ENCODE measurements at places on chromosomes 1 and 21.

- peak; percentile 75 for DNase-seq
Observed at GRCh38 chr1:156838972-156839371, 19.9 kb downstream of the INSRR start.

- no peak for DNase-seq
Observed at GRCh38 chr1:198153804-198154203, 3.0 kb upstream of the NEK7 start.

DNA sequence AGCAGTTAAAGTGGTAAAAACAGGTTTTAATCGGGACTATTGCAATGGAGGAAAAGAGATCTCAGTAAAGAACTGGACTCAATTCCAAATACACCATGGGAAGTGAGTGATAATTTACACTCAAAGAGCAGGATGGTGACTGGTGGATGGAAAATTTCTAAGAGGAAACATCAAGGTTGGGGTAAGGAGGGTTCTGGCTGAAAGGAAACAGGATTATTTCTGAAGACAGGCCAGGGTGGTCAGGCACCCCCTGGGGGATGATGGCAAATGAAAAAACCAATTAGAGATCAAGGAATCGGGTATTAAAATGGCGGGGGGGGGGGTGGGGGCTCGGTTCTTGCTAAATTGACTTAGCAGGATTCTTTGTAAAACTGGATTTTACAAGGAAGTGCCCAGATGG is 12.3 kb upstream of the HSD11B1 start:
- DNase-seq, result no peak

- DNase-seq, result no peak
Observed at GRCh38 chr21:45207839-45208626, 79.7 kb downstream of the POFUT2 start.

DNA sequence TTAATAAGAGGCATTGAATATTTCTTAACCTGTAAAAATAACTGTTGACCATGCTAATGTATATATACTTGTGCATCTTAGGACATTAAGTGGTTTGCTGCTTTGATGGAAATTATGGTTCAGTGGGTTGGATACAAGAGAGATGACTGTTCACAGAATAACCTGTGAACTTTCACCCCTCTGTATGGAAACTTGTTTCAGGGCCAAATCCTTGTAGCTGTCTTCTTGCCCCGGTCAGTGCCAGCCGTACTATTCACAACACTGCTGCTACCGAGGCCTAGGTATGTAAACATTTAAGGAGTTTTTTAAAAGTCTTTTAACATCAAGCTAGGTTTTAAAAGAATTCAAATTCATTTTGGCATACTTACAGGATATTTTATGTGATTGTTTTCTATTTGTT is 16.1 kb downstream of the DONSON start:
- DNase-seq, result no peak

DNA sequence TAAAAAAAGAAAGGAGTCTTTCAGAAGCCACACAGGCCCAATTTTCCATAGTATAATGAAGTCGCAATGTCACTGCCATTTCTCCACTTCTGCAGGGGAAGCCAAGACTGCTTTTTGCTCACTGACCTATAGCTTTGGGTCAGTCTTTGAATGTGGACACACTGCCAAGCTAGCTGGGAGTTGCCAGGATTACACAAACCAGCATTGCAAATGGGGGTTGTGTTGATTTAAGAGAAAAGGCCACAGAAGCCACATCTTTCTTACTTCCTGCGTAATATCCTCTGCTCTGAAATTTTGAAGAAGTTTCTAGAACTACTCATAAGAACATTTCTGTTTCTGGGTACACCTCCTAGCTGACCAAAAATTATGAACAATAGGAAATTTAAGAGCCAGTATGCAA is 45.8 kb upstream of the SAMSN1 start:
- no peak for DNase-seq

DNA sequence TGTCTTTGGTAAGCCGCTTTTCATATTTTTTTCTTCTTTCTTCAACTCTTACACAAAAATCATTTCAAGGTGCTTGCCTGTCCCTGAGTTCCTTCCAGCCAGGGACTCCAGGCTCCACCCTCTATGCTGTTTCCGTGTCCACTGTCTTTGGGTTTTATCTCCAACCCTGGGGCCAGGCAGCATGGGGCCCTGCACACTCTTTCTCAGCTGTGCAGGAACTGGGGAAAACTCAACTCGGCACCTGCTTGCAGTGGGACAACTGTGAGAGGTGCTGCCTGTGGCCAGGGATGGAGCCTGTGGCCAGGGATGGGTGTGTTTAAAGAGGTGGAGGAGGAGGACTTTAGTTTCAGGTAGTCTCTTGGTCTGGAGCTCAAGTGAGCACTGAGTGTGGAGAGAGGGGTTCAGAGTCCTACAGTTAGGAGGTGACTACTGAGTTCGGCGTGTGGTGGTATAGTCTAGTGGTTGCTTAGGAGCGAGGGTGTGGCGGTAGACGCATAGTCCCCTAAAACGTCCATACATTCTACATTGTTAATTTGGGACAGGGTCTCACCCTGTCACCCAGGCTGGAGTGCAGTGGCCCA is 13.4 kb downstream of the TNFRSF8 start:
- DNase-seq, result no peak

DNA sequence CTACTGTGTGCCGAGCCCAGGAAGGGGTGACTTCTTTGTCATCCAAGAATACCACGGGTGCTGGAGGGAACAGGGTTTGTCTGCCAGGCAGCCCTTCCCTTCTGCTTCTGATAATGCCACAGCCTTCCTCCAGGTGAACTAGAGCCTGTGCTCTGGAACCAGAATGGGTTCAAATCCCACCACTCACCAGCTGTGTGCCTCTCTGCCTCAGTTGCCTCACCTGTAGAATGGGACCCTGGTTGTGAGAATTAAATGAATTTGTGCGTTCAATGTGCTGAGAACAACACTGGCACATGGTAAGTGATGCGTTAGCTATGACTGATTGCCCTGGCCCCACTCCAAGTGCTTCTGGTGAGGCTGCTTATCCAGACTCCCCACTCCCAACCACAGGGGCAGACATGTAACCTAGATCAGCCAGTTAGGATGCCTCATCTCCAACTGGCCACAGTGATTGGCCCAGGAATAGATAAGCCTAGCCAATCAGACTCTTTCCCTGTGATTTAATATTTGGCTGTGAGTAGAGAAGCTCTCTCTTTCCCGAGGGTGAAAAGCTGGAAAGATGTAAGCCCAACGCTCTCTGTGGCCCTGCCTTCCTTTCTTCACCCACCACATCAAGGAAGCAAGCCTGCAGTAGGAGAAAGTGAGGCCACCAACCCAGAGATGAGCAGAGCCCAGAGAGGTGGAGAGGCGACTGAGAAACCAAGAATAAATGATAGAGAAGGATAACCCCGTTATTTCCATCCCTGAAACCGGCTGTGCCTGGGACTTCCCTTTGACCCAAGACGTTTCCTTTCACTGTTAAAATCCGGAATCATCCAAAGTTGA is 20.8 kb upstream of the LAPTM5 start:
- DNase-seq, result no peak

DNA sequence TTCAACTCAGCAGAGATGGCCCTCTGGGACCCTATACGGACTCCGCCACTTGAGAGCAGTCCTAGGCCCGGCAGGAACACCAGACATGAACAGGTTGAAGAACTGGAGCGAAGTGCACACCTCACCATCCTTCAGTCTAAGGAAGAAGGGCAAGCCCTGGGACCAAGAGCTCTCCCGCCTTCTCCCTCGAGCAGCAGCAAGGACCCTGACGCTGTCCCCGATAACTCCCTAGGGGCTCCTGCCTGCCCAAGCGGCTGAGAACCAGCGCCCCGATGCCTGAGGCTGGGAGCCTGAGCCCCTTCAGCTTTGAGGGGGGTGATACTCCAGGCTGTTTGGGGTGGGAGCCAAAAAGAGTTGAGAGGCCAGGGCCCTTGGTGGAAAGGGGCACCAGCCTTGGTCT is 10.2 kb downstream of the TMEM81 start:
- DNase-seq, result no peak

DNA sequence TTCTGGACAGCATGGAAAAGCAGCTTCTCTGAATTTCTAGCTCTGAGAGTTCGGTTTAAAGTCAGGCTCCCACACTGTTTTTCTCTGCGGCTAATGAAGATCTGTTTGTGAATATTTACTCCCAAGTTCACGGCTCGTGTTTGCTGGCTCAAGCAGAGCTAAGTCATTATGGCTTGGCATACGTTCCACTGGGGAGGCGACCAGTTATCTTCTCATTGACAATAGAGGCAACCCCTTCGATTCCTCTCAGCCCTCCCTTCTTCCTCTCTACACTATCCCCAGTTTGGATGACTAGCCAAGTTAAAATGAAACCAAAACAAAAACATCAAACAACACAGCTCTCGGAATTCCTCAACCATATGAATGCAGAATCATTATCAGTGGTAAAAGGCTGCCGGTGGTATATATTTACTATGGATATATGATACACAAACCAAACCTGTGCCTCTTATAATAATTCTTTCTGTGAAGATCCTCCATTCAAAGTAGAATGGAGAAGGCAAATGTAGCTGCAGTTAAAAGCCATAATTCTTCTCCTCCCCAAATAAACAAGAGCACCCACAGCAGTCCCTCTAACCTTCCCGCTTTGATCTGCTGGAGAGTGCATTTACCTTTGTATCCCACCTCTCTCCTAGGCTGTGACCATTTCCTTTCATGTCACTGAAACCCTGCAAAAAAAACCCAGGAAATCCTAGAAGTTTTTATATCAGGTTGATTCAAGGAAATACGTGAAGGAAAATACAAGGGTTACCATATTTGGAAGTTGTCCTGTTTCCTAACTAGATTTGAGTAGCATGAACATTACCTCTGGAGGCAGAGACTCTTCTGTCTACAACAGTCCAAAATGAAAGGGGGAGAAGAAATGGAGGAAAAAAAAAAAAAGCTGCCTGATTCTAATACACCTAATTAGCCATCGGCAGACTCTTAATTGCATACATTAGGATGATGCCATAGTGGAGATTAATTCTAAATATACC is 108.3 kb upstream of the USH2A start:
- DNase-seq, result no peak

- DNase-seq, result peak; percentile 73
Observed at GRCh38 chr1:156052862-156053767, 483 bp downstream of the UBQLN4 start.

- no peak for DNase-seq
Observed at GRCh38 chr1:222613627-222614026, 4.3 kb upstream of the MIA3 start.

DNA sequence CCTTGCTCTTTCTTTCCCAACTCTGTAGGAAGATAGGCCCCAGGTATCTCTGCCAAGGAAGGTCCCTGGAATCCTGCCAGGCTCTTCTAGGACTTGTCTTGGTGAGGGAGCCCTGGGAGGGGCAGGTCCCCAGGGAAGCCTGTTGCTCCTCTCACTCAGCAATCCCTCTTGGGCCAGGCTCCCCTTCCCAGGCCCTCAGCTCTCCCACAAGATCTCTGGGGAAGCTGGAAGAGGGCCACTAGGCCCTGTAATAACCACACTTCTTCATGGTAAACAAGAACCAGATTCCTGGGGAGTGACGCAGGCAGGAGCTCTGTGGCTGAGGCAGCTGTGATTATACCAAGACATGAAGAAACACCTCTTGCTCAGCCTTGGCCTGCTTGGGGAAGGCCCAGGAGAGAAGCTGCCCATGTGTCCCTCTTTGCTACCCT is 9.9 kb upstream of the MAPKAPK2 start:
- no peak for DNase-seq

DNA sequence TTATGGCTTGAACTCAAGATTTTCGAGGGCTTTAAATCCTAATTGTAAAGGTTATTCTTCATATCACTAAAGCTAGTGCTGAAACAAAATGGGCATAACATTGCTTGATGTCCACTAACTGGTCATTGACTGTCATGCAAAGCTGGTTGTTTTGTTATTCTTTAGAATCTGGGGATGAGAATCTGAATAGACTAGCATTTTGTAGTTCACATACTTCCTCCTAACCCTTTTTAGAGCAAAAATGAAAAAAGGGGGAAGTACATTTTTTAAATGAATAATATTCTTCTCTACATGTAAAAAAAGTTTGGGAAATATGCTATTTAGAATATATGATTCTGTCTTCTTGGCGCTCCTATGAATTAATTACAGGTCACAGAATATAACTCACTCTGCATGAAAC is 72.2 kb upstream of the HMCN1 start:
- no peak for DNase-seq

GRCh38 chr1:6580119-6580592 is 362 bp downstream of the ZBTB48 start:
- DNase-seq, result no peak

DNA sequence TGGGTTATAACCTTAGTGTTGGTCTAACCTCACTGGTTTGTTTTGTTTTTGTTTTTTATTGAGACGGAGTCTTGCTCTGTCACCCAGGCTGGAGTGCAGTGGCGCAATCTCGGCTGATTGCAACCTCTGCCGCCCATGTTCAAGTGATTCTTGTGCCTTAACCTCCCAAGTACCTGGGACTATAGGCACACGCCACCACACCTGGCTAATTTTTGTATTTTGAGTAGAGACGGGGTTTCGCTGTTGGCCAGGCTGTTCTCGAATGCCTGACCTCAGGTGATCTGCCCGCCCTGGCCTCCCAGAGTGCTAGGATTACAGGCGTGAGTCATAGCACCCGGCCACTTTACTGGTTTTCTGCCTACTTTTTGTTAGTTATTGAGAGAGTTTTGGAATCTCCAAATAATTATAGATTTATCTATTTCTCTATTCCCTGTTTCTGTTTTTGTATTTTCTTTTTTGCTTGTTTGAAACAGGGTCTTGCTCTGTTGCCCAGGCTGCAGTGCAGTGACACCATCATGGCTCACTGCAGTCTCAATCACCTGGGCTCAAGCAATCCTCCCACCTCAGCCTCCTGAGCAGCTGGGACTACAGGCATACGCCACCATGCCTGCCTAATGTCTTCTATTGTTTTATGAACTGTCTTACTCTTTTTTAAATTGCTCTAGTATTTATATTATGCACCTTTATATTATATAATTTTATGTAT is 21.4 kb downstream of the SMG7 start:
- DNase-seq, result no peak

DNA sequence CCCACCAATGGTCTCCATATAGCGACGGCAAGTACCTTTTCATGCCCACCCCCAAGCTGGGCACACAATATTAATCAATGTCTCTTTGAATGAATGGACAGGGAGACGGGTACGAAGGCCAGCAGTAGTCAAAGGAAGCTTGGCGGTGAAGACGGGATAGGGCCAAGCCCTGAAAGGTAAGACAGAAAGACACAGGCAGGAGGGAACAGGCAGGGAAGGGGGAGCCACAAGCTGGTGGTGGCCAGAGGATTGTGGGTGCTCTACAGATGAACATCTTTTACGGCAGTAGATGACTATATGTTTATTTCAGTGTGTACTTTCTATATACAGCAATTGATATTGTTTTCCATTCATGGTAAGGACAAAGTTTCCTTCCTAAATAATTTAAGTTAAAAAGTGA is 16.3 kb downstream of the CAPZB start:
- no peak for DNase-seq

- no peak for DNase-seq
Observed at GRCh38 chr1:10980841-10981727, 31.4 kb upstream of the TARDBP start.

DNA sequence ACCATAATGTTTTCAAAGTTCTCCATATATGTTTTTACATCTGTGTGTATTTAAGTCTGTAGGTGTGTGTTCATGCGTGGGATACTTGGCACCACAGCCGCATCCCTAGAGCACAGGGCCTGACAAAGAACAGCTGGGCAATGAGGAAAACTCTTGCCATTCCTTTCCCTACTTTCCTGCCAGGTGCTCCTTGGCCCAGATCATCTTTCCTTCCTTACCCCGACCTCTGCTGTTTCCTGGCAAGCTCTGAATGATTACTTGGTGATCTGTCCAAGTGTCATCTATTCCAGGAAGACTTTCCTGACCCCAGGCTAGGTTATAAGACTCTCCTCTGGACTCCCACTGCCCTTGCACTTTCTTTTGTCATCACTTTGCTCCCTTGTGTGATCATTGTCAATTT is 123.6 kb downstream of the ELAVL4 start:
- peak; percentile 23 for DNase-seq
